ENCODE measurements at places on chromosomes 4 and X. TPM values are rescaled to one million over a fixed set of nuclear protein-coding genes. Genes with fewer than 3 reads are reported as not detected.
A peak's percentile ranks its signal among the peaks of the same experiment; 100 is the strongest.

Gene KIAA1210
- not detected for total RNA-seq

Gene CLDN22
- total RNA-seq = not detected

Gene PNMA6A
- total RNA-seq = 1.7 TPM

Gene RASL11B
- 6.4 TPM for total RNA-seq

Gene CFP
- total RNA-seq = 3.3 TPM

Gene QRFPR
- not detected for total RNA-seq

Gene SLC49A3
- total RNA-seq = 9.4 TPM

- no peak overlapping the region for H3K4me3 ChIP-seq
- no peaks in the 10 kb centered on the region for H3K27me3 ChIP-seq
- no peak overlapping the region for H3K27ac ChIP-seq
Observed at GRCh38 chrX:46301903-46302302, 243.3 kb downstream of the ZNF674 start.

DNA sequence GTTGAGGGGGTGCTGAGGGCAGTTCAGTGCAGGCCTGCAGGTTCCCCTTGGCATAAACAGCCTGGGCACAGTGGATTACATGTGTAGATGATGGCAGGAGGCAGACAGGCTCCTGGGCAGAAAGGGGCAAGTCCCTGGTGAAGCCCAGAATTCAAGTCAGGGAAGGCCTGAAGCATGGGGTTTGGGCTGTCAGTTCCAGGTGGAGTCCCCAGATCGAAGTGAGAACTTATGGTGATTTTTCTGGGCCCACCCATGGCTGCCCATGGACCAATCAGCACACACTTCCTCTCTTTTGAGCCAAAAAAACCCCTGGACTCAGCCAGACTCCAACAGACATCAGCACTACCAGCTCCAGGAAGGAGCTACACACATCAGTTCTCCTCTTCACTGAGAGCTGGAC, 529.1 kb downstream of the PPARGC1A start:
- no peaks in the 10 kb centered on the region for H3K36me3 ChIP-seq
- H3K27me3 ChIP-seq = no peaks in the 10 kb centered on the region

- H3K27ac ChIP-seq = no peak overlapping the region
- no peak overlapping the region for H3K4me3 ChIP-seq
- no peaks in the 10 kb centered on the region for H3K27me3 ChIP-seq
- H3K4me1 ChIP-seq = no peaks in the 10 kb centered on the region
- peak; percentile 61 for DNase-seq
- H3K36me3 ChIP-seq = no peaks in the 10 kb centered on the region
Observed at GRCh38 chr4:127732623-127733328, 2.6 kb downstream of the SLC25A31 start.

DNA sequence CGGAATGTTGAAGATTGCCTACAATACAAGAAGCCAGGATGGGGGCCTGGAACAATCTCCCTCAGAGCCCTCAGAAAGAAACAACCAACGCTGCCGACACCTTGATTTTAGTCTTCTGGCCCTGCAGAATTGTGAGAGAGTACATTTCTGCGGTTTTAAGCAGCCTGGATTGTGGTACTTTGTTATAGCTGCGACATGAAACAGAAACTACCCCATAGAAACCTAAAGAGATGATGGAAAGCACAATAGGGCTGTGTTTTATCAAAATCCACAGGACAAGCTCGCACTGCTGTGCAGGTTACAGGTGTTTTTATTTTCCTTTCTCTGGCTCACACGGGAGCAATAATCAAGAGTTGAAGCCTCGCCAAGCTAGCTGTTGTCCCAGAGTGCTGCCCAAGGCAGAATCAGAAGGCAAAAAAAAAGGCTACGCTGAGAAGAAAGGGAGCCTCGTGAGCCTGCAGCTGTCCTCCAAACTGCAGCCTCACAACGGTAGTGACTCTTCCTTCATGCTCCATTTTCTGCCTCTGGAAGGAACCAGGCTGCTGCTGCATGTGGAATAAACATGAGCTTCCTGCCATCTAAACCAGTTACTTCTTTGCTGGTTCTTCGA, 232.4 kb downstream of the LDB2 start:
- no peaks in the 10 kb centered on the region for H3K36me3 ChIP-seq
- no peak overlapping the region for H3K27ac ChIP-seq
- no peaks in the 10 kb centered on the region for H3K4me1 ChIP-seq
- H3K4me3 ChIP-seq = no peak overlapping the region

- peak overlapping the region; percentile 12 for H3K27ac ChIP-seq
- DNase-seq = peak; percentile 67
- H3K36me3 ChIP-seq = no peaks in the 10 kb centered on the region
- H3K4me3 ChIP-seq = no peak overlapping the region
- H3K27me3 ChIP-seq = no peaks in the 10 kb centered on the region
Observed at GRCh38 chr4:150237110-150237872, 159.0 kb downstream of the DCLK2 start.

GRCh38 chrX:17052793-17053192, 106.3 kb downstream of the REPS2 start:
- DNase-seq = no peak
- no peak overlapping the region for H3K27ac ChIP-seq
- no peaks in the 10 kb centered on the region for H3K4me1 ChIP-seq
- H3K4me3 ChIP-seq = no peak overlapping the region
- H3K27me3 ChIP-seq = no peaks in the 10 kb centered on the region

- H3K4me1 ChIP-seq = no peaks in the 10 kb centered on the region
- H3K4me3 ChIP-seq = no peak overlapping the region
- no peaks in the 10 kb centered on the region for H3K27me3 ChIP-seq
- no peaks in the 10 kb centered on the region for H3K36me3 ChIP-seq
- DNase-seq = no peak
- H3K27ac ChIP-seq = no peak overlapping the region
Observed at GRCh38 chrX:149032449-149032848, 472.7 kb downstream of the IDS start.

- H3K27ac ChIP-seq = no peak overlapping the region
- DNase-seq = no peak
- peaks cover 6% of the 10 kb centered on the region for H3K36me3 ChIP-seq
- no peaks in the 10 kb centered on the region for H3K4me1 ChIP-seq
- no peak overlapping the region for H3K4me3 ChIP-seq
Observed at GRCh38 chr4:150327262-150327780, 249.1 kb downstream of the DCLK2 start.

DNA sequence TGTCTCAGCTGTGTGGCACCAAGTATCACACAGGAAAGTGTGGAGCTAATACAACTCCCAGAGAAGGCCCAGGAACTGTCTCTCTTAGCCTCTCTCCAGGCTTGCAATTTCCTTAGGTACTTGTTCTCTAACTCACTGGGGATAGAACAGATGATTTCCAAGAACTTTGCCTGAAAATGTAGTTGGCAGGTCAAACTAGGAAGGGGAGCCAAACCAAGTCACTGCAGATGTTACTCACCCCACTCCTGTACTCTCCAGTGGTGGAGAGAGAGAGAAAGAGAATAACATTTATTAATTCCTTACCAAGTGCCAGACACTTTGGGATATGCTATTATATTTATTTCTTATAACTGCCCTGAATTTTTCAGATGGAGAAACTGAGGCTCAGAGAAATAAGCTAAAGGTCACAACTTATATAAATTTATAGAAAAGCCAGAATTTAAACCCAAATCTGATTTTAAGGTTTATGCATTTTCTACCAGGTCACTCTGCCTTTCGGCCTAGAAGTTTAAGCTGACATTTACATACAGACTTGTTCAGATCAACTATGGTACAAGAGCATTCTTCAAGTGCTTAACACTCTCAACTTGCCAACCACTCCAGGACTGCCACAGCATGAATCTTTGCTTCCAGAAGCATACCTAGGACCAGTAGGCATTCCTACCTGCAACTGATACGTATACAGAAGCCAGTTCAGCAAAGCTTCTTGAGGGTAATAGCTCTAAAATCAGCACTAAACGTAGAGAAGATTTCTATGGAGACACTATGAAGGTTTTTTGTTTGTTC, 248.6 kb upstream of the ETNPPL start:
- H3K4me3 ChIP-seq = no peak overlapping the region
- no peak for DNase-seq
- no peaks in the 10 kb centered on the region for H3K4me1 ChIP-seq
- no peaks in the 10 kb centered on the region for H3K36me3 ChIP-seq
- H3K27ac ChIP-seq = no peak overlapping the region

- H3K27me3 ChIP-seq = no peaks in the 10 kb centered on the region
- H3K4me1 ChIP-seq = no peaks in the 10 kb centered on the region
- no peak for DNase-seq
- H3K36me3 ChIP-seq = no peaks in the 10 kb centered on the region
- no peak overlapping the region for H3K4me3 ChIP-seq
- no peak overlapping the region for H3K27ac ChIP-seq
Observed at GRCh38 chrX:37420756-37421155, 71.6 kb downstream of the PRRG1 start.

GRCh38 chr4:183823434-183823833, 81.7 kb upstream of the STOX2 start:
- peaks cover under 1% of the 10 kb centered on the region for H3K4me1 ChIP-seq
- no peaks in the 10 kb centered on the region for H3K27me3 ChIP-seq
- no peak overlapping the region for H3K27ac ChIP-seq
- H3K4me3 ChIP-seq = no peak overlapping the region
- no peaks in the 10 kb centered on the region for H3K36me3 ChIP-seq
